HT-29 (cell line): ENCODE measurements at places on chromosomes 16 and 17. TPM values are rescaled to one million over a fixed set of nuclear protein-coding genes. Genes with fewer than 3 reads are reported as not detected.

TERB1 gene
- not detected in 2 replicates for total RNA-seq

TOM1L1 gene
- total RNA-seq: 25.9 and 29.1 TPM in 2 replicates

SNX20 gene
- 0.23 TPM in 1 of 2 replicates, not detected in the other for total RNA-seq

ACSM5 gene
- total RNA-seq: not detected in 2 replicates

MT1F gene
- total RNA-seq: 4.7 and 5.6 TPM in 2 replicates

QPRT gene
- 35.2 and 42.5 TPM in 2 replicates for total RNA-seq

GRB7 gene
- total RNA-seq: 127 and 142 TPM in 2 replicates

NAGS gene
- total RNA-seq: 2.7 and 4.2 TPM in 2 replicates

CDH3 gene
- 2.9 and 4.2 TPM in 2 replicates for total RNA-seq

CCL7 gene
- not detected in 2 replicates for total RNA-seq

SLX1B gene
- total RNA-seq: 2.6 and 10.9 TPM in 2 replicates

SCNN1G gene
- total RNA-seq: not detected in 2 replicates

ABCA10 gene
- total RNA-seq: 0.25 and 0.29 TPM in 2 replicates

SLC47A1 gene
- not detected in 2 replicates for total RNA-seq

HOXB6 gene
- total RNA-seq: 160 and 174 TPM in 2 replicates

KCNAB3 gene
- total RNA-seq: 0.74 and 1.4 TPM in 2 replicates

CCL8 gene
- not detected in 2 replicates for total RNA-seq

KCNJ2 gene
- total RNA-seq: 0.18 and 0.23 TPM in 2 replicates

PROCA1 gene
- 1.7 and 3.8 TPM in 2 replicates for total RNA-seq

WSCD1 gene
- total RNA-seq: not detected in 2 replicates

CRYM gene
- 0.61 and 1.8 TPM in 2 replicates for total RNA-seq

ODAD4 gene
- 0.55 and 0.64 TPM in 2 replicates for total RNA-seq

MYADML2 gene
- total RNA-seq: not detected in 2 replicates

KRT25 gene
- not detected in 2 replicates for total RNA-seq

TRPV2 gene
- not detected in 2 replicates for total RNA-seq

CES1 gene
- not detected in 2 replicates for total RNA-seq

PHLPP2 gene
- 8.6 and 10.9 TPM in 2 replicates for total RNA-seq

ASGR1 gene
- total RNA-seq: 0.52 TPM in 1 of 2 replicates, not detected in the other

C1QTNF1 gene
- total RNA-seq: 3.6 and 7.5 TPM in 2 replicates

G6PC1 gene
- total RNA-seq: not detected in 2 replicates

GINS2 gene
- 22.8 and 23.4 TPM in 2 replicates for total RNA-seq

NPIPB2 gene
- total RNA-seq: 0.60 and 1.1 TPM in 2 replicates

ACD gene
- total RNA-seq: 79.6 and 82.2 TPM in 2 replicates

C17orf67 gene
- 0.81 and 1.7 TPM in 2 replicates for total RNA-seq

PRAC1 gene
- total RNA-seq: not detected in 2 replicates

TLE7 gene
- total RNA-seq: not detected in 2 replicates

NCOR1 gene
- total RNA-seq: 67.7 and 72.4 TPM in 2 replicates

CLDN7 gene
- 383 and 429 TPM in 2 replicates for total RNA-seq

NOD2 gene
- not detected in 2 replicates for total RNA-seq

FNDC8 gene
- total RNA-seq: not detected in 2 replicates

DGKE gene
- total RNA-seq: 4.4 and 10.2 TPM in 2 replicates

CD300E gene
- total RNA-seq: not detected in 2 replicates

SYNGR3 gene
- 1.9 and 2.3 TPM in 2 replicates for total RNA-seq

HYDIN gene
- total RNA-seq: 0.10 and 0.46 TPM in 2 replicates

C17orf100 gene
- 0.31 and 1.1 TPM in 2 replicates for total RNA-seq

KRTAP4-6 gene
- total RNA-seq: not detected in 2 replicates

CCDC144A gene
- total RNA-seq: 0.23 TPM in 1 of 2 replicates, not detected in the other

RPH3AL gene
- total RNA-seq: 26.7 and 33.7 TPM in 2 replicates

ESRP2 gene
- 104 and 122 TPM in 2 replicates for total RNA-seq

IKZF3 gene
- 0.26 and 0.56 TPM in 2 replicates for total RNA-seq

KLHL10 gene
- total RNA-seq: not detected in 2 replicates

HOXB5 gene
- total RNA-seq: 7.5 and 8.2 TPM in 2 replicates

DNAAF8 gene
- total RNA-seq: 2.5 and 5.8 TPM in 2 replicates

ZNF23 gene
- 2.9 and 6.5 TPM in 2 replicates for total RNA-seq

SEC14L1 gene
- 13.9 and 16.1 TPM in 2 replicates for total RNA-seq

MMP28 gene
- 0.18 and 0.25 TPM in 2 replicates for total RNA-seq

ATP2A1 gene
- 0.83 and 2.6 TPM in 2 replicates for total RNA-seq

BOLA2 gene
- total RNA-seq: 66.0 and 127 TPM in 2 replicates

HES7 gene
- 0.61 and 0.76 TPM in 2 replicates for total RNA-seq
